ENCODE measurements at places on chromosomes 4 and X.

GRCh38 chr4:42786350-42787078 lies 106.0 kb upstream of the GRXCR1 start:
- no peak for DNase-seq

- peak; percentile 59 for DNase-seq
Measured at GRCh38 chr4:37976507-37976906, 16.3 kb downstream of the PTTG2 start.

GRCh38 chr4:100314057-100314456 lies 123.8 kb upstream of the DDIT4L start:
- no peak for DNase-seq

DNA sequence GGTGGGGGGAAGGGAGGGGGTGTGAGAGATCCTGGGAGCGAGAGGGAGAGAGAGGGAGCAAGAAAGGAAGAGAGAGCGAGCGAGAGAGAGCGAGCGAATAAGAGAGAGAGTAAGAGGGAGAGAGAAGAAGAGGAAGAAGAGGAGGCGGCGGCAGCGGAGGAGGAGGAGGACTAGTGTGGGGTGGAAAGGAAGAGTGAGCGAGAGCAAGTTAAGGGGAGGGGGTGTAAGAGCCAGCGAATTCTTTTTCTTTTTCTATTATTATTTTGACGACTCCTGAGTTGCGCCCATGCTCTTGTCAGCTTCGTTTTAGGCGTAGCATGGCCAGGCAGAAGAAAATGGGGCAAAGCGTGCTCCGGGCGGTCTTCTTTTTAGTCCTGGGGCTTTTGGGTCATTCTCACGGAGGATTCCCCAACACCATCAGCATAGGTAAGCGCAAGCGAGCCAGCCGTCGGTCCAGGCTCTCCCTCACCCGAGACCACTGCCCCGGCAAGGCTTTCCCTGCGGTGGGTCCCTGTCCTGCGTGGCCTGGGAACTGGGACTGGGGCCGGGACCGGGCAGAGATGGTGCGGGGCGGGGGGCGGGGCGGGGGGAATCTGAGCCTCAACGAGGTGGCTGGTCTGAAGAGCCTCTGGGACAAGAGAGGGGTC lies at the start of gene GRIA3:
GRIA3 (plus strand) TSS at position 60 of the 647 bp plus-strand sequence; CDS start at position 318, 258 bp downstream.
- no peak for DNase-seq

- no peak for DNase-seq
Measured at GRCh38 chrX:107619885-107620322, 8.4 kb upstream of the PRPS1 start.

Measured in renal cortical epithelial cell (primary cell).